SW 1271 (cell line): ENCODE measurements at places on chromosomes 13 and 19.

GRCh38 chr19:51422053-51422448 lies 4.6 kb upstream of the SIGLEC10 start:
- DNase-seq, result peak; percentile 31

- DNase-seq, result no peak
These were observed 178.0 kb upstream of the KL start for GRCh38 chr13:32837973-32838927.

DNA sequence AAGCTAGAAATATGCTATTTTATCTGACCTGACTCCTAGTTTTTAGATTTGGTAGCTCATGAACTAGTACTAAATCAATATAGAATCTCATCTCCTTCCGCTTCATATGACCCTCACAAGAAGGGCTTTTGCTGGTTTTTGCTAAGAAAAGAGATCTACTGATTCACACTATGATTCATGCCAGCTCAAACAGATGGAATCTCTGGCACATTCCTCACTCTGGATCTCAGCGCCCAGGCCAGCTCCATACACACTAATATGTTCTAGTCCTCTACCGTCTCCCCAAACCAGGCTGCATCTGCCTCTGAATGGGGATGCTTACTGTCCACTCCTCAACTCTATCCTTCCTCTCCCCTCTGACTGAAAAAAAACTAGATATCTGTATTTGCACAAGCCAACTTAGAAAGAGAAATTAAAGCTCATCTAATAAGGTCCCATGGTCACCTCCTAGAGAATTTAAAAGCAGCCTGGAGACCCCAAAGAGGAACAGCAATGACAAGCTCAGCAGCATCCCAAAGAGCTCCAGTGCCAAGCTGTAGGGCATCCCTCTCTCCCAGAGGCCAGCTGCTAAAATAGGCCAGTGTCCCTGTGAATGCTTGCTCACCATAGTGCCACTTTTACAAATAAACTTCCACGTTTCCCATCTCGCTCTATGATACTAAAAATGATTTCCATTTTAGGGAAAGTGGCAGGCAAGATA lies 74.9 kb downstream of the LHFPL6 start:
- DNase-seq, result peak; percentile 62

GRCh38 chr13:80866921-80867320 lies 526.0 kb upstream of the SPRY2 start:
- no peak for DNase-seq

- DNase-seq, result no peak
These were observed 233.4 kb downstream of the GPC6 start for GRCh38 chr13:93460005-93460404.

GRCh38 chr13:34276764-34277163 lies 458.8 kb downstream of the RFC3 start:
- DNase-seq, result no peak

GRCh38 chr19:30169196-30169900 lies 202.8 kb upstream of the ZNF536 start:
- DNase-seq, result no peak

GRCh38 chr19:31595521-31595920 lies 246.3 kb upstream of the TSHZ3 start:
- no peak for DNase-seq

- DNase-seq, result no peak
These were observed 629.1 kb downstream of the LIG4 start for GRCh38 chr13:107586216-107586615.

- DNase-seq, result no peak
These were observed 186.7 kb downstream of the STK24 start for GRCh38 chr13:98390086-98390715.

DNA sequence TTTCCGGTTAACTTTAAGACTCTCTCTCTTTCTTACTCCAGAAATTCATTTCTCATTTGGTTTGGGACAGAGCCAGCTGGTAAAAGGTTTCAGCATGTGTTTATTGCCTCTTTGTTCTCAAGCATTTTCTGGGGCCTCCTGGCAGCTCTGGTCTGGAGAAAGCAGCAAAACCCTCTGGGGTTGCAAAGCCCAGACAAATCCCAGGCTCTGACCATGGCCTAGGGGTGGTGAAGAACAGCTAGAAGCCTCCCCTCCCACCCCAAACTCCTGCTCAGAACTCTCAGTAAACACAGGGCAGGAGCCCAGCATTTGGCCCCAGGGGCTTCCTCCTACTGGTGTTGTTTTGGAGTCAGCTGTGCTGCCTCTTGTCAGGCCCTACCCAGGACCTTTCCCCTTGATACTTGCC lies 124.2 kb upstream of the SERP2 start:
- no peak for DNase-seq

DNA sequence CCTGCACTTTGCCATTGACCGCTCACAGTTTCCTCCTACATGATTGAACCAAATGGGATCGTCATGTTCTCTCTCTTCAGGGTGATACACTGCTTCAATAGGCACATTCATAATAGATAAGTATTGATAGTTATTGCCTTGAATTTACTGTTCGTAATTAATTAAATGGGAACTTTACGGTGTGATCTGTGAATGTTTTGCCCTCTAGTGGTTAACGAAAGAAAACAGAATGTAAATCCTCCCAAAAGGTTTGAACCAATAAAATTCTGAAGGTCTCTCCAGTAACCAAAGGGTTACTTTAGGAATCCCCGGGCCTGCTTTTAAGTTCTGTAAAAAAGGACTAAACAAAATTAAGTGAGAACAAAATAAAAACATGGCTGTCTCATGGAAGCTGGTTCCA lies 389.3 kb downstream of the DACH1 start:
- DNase-seq, result peak; percentile 15

DNA sequence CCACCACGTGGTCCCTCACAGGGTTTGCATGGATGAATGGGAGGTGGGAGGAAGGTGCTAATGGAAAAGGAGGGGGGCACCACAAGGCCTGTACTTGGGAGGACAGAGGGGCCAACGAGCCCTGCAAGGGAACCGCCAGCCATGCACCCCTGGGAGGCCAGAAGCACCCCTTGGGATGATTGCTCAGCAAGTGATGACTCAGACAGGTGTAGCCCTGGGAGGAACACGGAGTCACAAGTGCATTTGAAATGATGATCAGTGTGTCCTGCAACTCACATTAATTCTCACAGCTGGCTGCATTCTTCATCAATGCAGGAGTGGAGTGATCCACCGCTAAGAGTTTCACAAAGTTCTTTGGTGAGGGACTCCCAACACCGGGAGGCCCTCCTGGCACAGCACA lies 82.8 kb upstream of the ZNF254 start:
- no peak for DNase-seq

DNA sequence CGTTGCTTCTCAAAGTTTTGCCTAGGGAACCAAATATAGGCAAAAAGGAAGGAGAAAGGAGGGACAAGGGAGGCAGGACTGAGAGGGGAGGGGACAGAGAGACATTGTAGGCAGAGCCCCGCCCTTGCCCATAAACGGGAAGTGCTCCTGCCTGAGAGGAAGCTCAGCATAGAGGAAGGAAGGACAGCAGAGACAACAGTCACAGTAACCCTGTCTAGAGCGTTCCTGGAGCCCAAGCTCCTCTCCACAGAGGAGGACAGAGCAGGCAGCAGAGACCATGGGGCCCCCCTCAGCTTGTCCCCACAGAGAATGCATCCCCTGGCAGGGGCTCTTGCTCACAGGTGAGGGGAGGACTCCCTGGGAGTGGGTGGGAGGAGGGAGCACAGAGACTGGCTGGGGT lies at the start of gene CEACAM21:
Gene CEACAM21 (plus strand): TSS at position 169 of the 400 bp plus-strand sequence. CDS start 109 bp downstream, at position 278.
- no peak for DNase-seq

DNA sequence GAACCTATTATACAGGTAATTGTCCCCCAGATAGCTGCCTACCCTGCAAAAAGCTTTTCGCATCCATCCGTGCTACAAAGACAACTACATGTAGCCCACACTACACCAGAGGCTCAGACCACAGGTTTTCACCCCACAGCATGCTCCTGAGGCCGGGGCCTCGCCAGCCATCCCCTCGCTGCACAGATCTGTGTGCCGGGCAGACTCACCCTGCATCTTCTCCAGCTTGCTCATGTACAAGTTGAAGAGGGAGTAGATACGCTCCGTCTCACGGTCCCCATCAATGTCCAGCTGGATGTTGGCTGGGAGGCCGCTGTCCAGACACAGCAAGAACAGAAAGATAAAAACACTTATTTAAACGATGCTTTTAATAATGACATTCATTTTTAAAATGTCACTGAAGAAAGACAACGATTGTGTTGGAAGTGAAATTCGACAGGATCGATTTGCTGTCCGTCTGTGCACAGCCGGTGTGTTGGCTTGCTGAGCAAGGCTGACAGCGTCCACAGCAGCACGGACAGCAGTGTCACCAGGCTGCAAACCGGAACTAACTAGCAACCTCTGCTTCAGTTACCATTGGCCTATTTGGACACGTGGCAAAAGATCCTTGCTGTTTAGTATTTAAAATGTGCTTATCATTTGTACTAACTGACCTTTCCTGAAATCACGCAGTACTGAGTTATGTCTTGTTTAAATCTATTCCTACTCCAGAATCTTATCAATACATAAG lies 18.6 kb upstream of the C13orf46 start:
- no peak for DNase-seq

DNA sequence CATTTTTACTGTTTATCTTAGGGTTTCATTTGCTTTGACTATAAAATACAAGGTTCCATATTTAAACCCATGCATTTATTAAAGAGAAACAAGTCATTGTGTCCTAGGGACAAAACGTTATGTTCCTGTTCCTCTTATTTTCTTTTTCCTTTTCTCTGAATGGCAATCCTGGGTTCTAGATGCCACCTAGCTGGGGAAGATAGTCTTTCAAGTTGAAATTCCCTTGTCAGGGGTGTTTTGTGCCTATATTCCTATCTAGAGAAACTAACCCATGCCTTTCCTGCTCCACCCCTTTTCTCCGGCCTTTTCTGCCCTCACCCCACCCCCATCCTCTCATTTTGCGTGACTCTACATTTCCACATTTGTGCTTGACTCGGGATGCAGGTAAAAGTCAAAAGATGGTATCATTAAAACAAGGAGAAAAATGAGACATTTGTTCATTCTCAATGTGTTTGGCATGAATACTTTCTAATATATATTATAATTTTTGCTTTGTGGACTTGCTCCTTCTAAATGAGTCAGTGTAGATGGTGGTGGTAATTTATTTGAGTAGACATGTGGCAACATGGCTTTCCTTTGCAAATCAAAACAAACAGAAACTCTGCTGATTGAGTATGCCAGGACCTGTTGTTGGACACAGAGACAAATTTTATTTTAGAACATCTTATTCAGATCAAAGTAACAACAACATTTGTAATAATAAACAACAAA lies 26.8 kb upstream of the STARD13 start:
- peak; percentile 2 for DNase-seq

- no peak for DNase-seq
These were observed 4.7 kb downstream of the PPP1R13L start for GRCh38 chr19:45400192-45400591.

GRCh38 chr19:56132316-56132822 lies 8.7 kb upstream of the ZNF444 start:
- DNase-seq, result no peak

DNA sequence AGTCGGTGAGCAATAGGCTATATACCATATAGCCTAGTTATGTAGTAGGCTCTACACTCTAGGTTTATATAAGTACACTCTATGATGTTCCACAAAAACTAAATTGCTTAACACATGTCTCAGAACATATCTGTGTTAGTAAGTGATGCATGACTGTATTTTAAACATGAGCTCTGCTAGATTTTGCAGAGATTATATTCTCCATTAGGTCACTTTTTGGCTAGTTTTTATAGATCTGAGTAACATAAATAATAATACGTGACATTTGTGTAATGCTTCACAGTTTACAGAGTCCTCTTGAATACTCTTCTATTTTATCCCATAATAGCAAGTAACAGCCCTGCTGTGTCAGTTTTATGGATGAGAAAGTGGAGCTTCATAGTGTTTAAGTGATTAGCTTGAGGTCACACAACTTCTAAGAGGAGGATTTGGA lies 47.8 kb downstream of the NDFIP2 start:
- no peak for DNase-seq
